ENCODE measurements at places on chromosomes 16 and 17.

- DNase-seq: no peak
Observed at GRCh38 chr16:75529056-75529905, 6.6 kb downstream of the CHST5 start.

GRCh38 chr16:58338205-58338604, 43.4 kb upstream of the PRSS54 start:
- peak; percentile 49 for DNase-seq

DNA sequence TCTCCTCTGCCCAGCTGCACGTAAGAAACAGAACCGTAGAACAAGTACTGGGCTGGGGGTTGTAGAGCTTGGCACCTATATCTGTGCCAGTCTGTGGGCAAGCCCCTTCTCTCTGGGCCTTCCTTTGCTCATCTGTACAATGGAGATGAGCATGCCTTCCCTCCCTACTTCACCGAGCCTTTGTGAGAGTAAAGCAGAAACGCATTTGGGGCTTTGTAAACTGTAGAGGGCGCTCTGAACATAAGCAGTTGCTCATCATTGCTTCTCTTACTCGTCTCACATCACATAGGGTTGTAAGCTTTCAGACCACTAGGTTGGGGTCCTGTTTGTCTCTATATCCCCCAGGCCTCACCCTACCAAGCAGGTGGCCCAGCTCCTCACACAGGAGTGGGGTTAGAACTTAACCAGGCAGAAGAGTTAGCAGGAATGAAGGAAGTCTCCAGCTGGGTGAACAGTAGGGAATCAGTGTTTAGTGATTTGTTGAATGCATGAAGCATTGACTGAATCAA, 15.1 kb downstream of the SAMD14 start:
- DNase-seq: peak; percentile 82

- DNase-seq: no peak
Observed at GRCh38 chr17:18975597-18975996, 23.6 kb downstream of the SLC5A10 start.

DNA sequence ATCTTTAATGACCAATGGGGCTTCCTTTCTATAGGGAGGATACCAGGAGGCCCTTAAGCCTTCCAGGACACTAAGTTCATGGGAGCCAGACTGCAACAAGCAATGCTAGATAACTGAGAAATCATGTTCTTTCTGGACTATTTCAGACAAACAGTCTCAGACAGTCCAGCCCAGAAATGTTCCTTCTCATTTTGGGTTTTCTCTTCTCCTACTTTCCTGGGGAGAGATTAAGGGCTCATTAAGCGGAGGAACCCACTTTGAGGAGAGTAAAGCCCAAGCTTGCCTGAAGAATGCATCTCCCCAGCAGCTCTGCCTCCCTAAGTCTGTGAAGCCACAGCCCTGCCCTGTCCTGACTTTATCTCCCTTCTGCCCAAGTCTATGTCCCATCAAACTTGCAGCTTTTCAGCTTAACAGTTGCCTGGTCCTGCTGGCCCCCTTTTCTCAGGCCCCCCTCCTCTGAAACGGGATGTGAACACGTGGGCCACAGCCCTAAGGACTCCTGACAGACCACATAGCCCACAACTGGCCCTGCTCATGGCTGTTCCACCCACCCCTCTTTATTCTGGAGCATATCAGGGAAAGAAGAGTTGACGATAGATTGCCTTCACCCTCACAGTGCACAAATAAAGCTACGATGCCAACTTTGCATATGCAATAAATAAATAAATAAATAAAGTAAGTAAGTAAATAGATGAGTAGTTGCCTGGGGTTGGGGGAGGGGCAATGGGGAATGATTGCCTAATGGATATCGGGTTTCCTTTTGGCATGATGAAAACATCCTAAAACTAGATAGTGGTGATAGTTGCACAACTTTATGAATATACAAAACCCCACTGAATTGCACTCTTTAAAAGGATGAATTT, 111.0 kb downstream of the N4BP1 start:
- no peak for DNase-seq

DNA sequence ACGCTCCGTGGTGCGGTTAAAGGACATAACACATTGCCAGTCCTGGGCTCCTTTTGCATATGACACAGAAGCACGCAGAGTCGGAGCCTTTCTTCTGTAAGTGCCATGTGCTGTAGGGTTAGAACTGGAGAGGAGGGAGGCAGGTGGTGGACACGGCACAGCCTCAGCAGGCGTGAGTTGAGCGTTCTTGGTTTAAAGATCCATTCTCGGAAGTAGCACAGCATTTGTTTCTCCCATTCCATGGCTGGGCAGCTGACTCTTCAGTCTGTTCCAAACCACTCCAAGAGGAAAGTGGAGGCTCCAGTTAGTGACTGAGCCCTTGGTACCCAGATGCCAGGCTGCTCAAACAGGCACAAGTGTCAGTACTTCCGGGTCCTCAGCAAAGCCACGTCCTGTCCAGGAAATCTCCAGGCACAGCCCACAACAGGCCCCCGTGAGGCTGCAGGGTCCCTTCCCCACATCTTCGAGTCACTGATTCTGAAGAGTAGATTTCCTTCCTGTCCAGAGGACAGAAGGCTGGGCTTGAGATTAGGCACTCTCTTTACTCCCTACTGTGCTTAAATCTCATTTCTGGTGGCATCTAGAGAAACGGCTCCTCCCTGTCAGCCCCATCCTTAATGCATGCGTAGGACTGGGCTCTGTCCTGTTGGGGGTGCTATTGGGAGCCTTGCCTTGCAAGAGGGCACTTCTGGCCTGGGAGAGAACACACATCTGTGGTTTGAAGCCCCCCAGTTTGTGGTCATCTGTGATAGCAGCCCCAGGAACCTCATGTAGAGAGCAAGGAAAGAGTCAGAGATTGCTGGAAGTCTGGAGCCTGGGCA, 39.6 kb upstream of the NAT9 start:
- peak; percentile 59 for DNase-seq

DNA sequence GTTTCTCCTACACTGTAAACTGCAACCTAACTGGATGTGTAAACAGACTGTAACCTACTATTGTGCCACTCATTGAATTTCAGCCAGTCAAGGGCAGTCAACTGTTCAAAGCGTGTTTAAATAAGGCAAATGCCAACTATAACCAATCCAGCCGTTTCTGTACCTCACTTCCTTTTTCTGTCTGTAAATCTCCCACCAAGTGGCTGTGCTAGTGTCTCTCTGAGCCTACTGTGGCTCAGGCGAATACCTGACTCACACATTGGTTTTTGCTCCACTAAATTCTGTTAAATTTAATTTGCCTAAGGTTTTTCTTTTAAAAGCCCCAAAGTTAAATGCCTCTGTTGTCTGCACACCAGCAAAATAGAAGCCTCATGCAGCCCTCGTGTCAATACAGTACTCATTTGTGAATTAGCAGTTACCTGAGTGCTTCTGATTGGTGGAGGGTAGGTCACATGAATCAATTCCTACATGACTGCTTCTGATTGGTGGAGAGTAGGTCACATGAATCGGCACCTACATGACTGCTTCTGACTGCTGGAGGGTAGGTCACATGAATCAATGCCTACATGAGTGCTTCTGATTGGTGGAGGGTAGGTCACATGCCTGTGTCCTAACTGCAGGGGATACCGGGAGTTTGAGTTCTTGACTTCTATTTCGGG, 31.1 kb upstream of the CCR7 start:
- DNase-seq: peak; percentile 90

All from NCI-H524 (cell line).